AG10803 (cell line): ENCODE measurements at places on chromosomes 11 and 22.
A peak's percentile ranks its signal among the peaks of the same experiment; 100 is the strongest.

GRCh38 chr11:131802440-131803115, 432.2 kb downstream of the NTM start:
- DNase-seq: no peak

- no peak for DNase-seq
Measured at GRCh38 chr11:68266936-68267880, 4.6 kb downstream of the C11orf24 start.

GRCh38 chr11:123054301-123055065, 7.5 kb downstream of the HSPA8 start:
- peak; percentile 67 for DNase-seq

GRCh38 chr11:9180784-9181183, 84.4 kb downstream of the DENND5A start:
- peak; percentile 69 for DNase-seq

DNA sequence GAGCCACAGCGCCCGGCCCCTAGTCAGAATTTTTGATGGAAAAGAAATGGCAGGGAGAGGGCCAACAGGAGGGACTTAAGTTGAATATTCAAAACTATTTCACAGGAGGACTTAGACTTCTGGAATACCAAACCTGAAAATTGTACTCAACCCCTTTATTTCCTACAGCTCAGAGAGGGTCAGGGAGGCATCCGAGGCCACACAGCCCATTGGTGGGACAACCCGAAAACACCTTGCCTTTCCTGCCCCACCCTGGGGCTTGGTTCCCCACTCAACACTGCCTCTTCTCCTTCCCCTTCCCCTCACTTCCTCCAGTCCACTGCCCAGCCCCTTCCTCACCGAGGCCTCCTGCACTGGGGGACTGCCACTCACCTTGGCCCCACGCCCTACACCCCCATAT, 1.4 kb downstream of the NAALADL1 start:
- DNase-seq: no peak

DNA sequence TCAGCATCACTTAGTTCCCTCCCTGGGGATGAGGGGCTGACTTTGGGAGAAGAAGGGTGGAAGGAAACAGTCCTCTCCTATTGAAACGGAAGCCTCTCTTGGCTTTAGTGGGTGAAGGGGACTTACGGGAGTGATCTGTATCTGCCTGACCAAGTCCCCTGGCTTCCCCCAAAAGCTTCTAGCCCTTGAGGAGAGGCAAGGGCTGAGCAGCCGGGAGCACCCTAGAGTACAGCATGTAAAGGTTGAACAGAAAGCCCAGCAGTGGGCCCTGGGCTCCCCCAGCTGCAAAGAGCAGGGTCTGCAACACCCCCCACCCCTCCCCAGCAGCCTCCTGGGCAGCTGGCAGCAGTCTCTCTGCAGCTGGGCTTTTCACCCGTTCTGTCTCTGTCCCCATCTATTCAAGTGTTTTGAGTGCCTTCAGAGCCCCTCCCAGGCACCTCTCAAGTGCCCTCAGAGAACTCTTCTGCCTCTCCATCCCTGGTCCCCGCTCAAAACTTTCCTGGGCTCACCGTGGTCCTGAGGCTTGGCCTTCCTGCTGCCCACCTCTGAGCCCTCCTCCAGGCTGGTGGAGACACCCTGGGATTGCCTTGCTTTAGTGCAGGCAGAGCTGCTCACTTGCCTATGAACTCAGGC, 2.7 kb downstream of the CAPN5 start:
- no peak for DNase-seq

GRCh38 chr11:6630632-6631291, 11.5 kb upstream of the TPP1 start:
- DNase-seq: no peak

DNA sequence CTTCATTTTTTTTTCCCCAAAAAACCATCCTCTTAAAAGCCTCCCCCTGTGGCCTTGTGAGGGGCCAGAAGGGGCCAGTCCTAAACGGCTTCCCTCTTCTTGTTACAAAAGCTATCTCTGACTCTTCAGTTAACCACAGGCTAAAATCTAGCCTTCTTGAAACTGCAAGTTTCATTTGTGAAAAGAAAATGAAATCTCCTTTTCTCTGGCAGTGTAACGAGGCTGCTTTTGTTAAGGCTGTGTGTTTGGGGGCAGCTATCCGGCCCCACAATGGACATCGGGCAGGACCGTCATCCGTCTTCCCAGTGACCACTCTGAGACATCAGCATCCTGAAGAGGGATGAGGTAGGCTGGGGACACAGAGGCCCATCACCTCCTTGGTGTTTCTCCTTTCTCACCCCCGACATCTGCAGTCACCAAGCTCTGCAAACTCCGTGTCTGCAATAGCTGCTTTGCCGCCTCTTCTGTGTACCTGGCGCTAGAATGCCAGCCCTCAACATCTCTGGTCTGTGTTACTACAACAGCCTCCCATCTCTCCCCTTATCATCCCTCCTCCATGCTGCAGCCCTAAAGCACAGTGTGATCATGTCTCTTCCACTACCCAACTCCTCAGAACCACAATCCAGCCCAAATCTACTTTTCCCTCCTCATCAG, 94.0 kb downstream of the RCN1 start:
- no peak for DNase-seq

DNA sequence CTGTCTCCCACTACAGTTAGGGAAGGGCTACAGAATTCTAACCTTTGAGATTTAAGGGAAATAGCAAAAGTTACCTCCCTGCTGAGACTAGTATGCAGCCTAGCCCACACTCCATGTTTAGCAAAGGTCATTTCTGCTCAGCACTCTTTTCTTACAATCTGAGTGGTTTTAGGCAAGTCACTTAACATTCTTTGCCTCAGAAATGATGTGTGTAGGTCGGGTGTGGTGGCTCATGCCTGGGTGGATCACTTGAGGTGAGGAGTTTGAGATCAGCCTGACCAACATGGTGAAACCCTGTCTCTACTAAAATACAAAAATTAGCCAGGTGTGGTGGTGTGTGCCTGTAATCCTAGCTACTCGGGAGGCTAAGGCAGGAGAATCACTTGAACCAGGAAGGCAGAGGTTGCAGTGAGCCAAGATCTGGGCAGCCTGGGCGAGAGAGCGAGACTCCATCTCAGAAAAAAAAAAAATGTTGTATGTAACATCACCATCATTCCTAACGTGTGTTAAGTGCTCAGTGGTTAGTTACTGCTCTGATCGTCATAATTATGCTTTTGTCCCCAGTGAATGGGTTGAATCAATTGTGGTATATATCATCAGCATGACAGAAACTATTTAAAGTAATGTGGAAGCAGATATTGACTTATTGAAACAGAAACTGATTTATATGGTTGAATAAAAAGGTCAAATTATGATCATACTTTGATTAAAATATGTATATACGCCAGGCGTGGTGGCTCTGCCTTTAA, 55.0 kb downstream of the COPB1 start:
- DNase-seq: no peak

GRCh38 chr11:43920598-43921419, 21.6 kb upstream of the C11orf96 start:
- DNase-seq: peak; percentile 100

GRCh38 chr11:9726321-9727022, 62.6 kb downstream of the SWAP70 start:
- peak; percentile 34 for DNase-seq

GRCh38 chr11:78525720-78526119, 48.9 kb downstream of the NARS2 start:
- no peak for DNase-seq

- no peak for DNase-seq
Measured at GRCh38 chr22:48485149-48486133, 1342.2 kb downstream of the BRD1 start.

GRCh38 chr11:9230296-9230695, 34.9 kb downstream of the DENND5A start:
- no peak for DNase-seq
